GF-D8 (cell line): ENCODE measurements at places on chromosomes 12 and 14.

DNA sequence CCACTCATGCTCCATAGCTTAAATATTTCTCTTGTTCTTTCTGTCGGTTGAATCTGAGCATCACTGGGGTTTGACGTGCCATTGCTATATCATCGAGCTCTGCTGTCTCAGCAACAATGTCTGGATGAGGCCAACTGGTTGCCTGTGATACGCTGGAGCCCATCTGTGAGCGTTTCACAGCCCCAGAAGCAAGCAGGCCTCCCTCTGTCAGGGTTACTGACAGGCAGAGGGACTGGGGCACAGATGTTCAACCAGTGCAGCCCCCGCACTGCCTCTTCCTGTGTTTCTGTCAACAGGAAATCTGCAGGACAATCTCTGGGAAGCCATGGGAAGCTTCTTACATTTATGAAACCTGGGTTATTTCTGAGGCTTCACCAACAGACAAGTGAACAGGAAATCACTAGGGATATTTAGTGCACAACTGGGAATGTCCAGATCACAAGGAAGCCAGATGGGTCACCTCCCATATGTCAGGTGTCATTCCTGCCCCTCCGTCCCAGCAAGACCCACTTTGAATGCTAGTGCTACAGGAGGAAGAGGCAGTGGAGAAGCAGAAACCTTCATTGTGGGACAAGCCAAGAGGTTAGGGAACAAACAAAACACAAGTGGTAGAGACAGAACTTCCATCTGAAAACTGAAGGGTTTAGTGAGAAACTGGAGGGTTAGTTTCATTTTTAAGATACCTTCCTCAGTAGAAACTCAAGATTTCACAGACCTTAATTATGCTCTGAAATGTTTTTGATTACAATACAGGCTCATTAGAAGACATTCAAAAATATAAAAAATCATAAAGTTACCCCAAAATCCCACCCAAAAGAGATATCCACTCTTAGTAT is 24.1 kb downstream of the DMAC2L start:
- DNase-seq = no peak

- DNase-seq = no peak
Measured at GRCh38 chr14:61699027-61699426, 3.7 kb downstream of the HIF1A start.

GRCh38 chr14:71060274-71060673 is 153.0 kb downstream of the PCNX1 start:
- DNase-seq = no peak

GRCh38 chr14:31897581-31898186 is 179.4 kb upstream of the ARHGAP5 start:
- DNase-seq = no peak

DNA sequence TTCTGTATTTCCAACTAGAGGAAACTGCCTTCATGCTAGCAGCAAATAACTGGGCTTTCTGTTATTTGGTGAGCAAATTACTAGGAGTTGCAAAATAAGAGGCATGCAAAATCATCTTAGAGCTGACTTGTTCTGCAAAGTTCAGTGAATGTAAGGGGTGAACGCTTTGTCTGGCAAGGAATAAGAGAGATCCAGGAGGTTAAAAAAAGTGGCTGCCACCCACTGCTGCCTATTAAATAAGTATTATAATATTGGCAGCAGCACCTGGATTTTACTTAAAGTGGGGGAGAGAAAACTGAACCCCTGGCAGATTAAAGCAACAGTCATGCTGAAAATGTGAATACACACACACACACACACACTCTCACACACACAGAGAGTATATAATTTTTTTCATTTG is 557.0 kb downstream of the FLRT2 start:
- DNase-seq = no peak

DNA sequence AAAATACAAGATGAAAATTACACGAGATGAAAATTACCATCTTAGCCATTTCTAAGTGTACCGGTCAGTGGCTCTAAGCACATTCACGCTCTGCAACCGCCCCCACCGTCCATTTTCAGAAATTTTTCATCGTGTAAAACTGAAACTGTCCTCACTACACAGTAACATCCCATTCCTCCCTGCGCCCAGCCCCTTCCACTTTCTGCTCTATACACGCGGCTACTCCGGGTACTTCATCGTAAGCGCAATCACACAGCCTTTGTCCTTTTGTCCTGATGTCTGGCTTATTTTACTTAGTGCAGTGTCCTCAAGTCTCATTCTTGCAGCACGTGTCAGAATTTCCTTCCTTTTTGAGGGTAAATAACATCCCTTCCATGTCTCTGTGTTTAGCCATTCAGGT is 3.6 kb upstream of the GPR132 start:
- no peak for DNase-seq
